Activated T-helper 2 cell treated with anti-CD3 and anti-CD28 coated beads, Interferon-gamma antibody, Interleukin-2, Interleukin-4, amounts not matched to agents 10 μg/mL and 5 μg/mL and 100 μg/mL, durations not matched to agents 14 hours and 24 hours and 36 hours (primary cell): ENCODE measurements at places on chromosomes 4 and X.

DNA sequence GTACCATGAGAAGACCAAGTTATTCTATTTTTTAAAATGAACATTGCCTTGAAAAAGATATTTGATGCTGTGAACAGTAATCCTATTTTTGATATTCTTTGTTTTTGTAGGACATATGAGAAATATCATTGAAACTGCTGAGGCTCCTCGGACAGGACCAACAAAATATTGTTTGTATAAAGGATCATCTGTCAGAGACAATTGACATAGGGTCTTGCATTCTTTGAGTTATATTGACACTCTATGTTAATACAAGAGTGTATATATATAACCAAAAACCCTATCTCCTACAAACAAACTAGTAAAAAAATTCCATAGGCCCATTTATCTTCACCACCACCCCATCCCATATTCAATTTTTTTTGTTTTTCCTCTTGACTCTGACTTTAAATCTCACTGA, 222.7 kb downstream of the DACH2 start:
- DNase-seq = no peak

DNA sequence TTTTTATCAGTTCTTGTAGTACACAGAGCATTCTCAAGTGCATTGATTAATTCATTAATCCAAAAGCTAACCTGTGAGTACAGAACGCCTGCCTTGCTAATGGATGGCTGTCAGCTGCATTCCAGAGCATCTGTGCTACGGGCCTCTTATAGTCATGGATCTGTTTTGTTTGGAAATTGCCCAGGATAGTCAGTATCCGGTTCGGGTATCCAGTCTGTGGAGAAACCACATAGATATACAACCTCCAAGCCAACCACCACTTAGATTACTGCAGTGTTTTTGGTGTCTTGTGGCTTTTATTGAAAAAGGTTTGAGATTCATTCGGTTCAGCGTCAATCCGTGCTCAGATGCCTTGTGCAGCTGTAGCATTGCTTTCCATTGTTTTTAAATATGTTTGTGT, 4.0 kb downstream of the LAP3 start:
- no peak for DNase-seq

DNA sequence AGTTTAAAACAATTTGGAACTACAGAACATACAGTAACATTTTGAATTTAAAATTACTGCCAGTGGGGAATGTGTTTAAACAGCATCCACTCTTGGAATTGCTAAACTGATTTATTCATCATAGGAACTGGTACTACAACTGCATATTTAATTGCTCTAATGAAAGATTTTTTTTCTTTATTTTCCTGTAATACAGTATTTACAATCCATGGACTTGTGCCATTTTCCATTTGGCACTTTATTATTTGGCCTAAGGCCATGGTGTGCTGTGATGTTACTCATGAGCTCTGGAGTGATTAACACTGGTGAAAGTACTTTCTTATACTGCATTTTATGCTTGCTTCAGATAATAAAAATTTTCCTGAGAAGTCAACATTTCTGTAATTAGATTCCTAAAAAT, 69.7 kb upstream of the NUDT6 start:
- no peak for DNase-seq

- no peak for DNase-seq
Observed at GRCh38 chr4:24887881-24888430, 24.9 kb downstream of the CCDC149 start.

DNA sequence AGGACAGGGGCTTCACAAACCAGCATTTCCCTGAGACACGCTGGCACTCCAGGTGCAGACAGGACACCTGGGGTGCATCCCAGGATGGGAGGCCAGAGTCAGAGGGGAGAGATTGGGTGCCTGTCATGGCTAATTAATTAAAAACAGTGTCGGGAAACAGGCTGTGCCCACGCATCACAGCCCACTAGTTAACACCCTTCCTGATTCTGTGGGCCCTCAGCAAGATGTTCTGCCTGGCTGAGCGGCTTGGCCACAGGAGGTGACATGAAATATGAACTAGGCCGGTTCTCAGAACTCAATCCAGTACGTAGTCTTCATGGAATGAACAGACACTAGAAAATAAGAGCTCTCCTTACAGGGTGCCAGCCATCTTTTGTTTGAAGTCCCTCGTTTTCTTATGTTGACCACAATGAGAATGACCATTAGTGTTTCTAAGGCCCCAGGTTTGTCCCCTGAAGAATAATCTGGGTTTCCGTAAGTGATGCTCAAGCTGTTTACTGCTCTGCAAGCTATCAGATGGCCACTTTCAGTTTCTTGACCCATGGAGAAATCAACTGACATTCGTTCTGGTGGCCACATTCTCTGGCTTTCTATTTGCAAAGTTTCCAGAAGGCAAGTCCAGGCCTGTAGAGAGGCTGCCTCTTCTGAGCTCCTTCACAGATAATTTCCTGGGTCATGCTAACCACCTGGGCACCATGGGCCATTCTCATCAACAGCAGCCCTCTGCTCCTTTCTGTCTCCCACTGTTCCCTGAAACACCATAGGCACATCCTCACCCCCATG, 72.3 kb downstream of the SLC34A2 start:
- DNase-seq = no peak

- DNase-seq = no peak
Observed at GRCh38 chr4:165403637-165404036, 24.8 kb downstream of the CPE start.

DNA sequence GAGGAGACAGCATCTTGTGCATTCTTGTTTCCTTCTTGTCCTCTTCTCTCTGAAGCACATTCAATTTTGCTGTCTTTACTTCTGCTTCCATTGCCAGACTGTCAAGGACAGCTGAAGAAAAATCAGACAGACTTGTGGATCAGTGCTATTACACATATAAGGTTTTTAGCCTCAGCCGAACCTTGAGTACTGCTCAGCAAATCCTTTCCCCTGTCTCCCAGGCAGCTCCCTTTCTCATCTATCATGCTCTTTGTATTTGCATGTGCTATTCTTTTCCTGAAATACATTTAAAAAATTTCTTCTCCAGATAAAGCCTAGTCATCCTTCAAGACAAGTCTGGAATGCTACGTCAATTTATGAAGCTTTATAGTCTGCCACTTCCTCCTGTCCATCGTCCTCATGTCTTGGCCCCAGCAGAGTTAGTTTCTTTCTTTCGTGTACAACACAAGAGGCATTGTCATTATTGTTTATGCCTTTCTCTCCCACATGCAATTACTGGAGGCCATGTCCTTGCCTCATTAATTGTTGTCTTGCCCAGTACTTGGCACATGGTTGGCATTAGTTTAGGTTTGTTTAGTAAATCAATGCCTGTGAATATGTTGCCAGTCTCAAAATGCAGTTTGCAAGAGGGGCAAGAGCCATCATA, 45.1 kb downstream of the ADGRL3 start:
- no peak for DNase-seq

GRCh38 chrX:150482537-150483206, 85.7 kb upstream of the MTM1 start:
- peak; percentile 30 for DNase-seq

- no peak for DNase-seq
Observed at GRCh38 chr4:43277003-43277402, 384.5 kb downstream of the GRXCR1 start.

DNA sequence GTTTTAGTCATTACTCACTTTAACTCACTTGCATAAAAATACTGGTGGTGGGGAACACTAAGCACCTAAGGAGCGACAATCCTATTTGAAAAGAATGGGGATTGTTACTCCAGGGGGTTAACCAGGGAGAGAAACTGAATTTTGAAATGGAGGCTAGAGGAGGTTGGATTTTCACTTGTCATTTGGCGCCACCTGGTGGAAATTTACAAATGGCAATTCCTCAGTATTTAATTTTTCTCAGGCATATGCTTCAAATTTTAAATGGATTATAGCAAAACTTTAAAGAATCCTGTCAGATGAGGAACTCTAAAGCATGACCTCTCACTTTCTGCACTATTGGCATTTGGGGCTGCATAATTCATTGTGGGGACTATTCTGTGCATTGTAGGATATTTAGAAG, 2.7 kb upstream of the GEMIN8 start:
- DNase-seq = peak; percentile 16

GRCh38 chrX:152989292-152989658, 4.6 kb downstream of the PNMA5 start:
- DNase-seq = no peak

DNA sequence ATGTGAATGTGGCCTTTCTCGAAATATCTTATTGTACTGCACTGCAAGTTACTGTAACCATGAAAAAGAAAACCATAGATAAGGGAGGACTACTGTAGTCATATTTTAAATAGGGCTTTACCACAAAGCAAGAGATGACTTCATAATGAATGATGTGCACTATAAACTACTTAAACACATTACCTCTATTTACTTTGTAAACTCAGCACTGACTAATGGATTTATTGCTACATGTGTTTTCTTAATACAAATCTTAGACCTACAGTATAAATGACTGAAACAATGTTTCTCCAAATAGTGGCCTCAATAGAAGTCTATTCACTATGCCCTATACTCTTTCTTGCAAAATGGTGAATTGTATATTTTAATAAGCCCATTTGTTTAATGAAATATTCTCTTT, 61.1 kb downstream of the HDX start:
- DNase-seq = no peak

DNA sequence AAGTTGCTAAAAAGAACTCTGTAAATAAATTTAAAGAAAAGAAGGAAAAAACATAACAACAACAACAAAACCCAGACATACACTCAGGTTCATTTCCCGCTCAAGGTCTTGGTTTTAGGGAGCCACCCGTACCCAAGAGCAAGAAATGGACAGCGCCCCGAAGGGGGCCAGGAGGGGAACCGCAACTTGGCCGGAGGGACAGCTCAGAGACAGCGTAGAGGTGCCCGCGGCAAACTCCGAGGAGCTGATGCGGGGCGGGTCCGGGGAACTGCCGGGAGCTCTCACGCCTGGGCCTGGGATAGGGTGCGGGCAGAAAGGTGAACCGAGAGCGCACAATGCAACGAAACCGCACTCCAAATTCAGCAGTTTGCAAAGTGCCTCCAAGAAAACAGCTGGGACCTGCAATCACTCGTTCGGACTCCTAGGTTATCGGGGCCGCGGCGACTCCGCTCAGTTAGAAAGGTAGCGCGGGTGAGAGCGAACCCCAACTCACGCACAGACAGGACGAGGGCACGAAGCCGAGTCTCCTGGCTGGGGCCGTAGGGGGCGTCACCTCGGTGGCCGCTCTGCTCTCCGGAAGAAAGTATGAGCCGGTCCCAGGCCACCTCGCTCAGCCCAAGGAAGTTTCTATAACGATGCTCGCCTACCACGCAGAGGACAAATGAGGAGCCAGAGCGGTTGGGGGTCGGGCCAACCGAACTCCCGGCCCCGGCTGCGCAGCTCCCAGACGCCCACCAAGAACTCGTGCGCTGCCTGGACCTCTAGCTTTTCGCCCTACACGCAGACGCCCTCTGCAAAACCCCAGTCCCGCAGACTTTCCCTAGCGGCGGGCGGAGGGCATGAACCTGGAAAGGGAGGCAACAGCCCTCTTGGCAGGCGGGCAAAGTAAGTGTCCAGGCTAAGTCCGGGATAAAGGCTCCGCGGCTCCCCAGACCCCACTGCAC, 1.4 kb downstream of the NDNF start:
- DNase-seq = peak; percentile 10
